ENCODE measurements at places on chromosomes 5 and 9.

- no peak for DNase-seq
These were observed 6.4 kb downstream of the ABLIM3 start for GRCh38 chr5:149147676-149148075.

DNA sequence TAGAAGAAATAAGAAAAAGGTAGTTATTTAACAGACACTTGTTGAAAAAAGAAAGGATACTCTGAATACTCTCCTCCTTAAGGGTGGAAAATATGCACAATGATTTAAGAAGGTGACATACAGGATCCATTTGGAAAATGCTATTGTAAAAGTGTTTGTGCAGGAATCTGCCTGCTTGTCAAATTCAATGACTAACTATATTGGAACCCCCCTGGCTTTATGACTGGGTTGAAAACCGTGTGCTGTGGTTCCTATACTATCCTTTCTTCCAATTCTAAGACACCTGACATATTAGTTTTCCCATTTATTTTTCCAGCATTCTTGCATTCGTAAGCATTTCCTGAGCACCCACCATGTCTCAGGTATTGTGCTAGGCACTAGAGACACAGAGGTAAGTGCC lies 220.0 kb downstream of the GLIS3 start:
- no peak for DNase-seq

DNA sequence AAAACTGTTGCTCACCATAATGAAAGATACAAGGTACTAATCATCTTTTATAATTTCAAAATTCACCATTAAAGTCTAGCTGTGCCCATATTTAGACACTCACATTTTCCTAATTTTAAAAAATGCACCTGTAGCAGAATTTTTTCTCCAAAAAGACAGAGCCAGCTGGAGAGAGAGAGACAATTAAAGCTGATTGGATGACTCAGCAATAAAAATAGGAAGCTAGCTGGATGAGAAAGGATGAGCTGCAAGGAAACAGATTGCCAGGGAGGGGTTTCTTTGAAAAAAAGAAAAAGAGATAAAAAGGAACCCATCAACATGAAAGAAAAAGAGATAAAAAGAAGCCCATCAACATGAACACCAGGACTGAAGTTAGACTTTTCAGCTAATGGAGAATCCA lies 73.8 kb downstream of the HCN1 start:
- DNase-seq, result no peak

DNA sequence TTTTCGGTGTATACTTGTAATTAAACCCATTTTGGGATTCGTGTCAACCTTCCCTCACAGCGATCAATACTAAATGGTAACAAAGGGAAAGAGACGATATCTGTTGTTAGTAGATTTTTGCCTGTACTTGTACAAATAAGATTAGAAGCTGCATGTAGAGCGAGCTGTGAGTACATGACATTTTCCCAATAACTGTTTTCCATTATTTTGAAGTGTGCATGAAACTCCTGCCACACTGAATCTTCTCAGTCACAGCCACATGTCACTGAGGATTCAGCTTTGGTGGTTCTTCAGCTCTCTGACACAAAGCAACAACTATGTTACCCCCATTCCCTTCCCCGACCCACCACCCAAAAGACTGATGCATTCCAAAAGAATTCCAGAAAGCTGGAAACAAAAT lies 685.6 kb downstream of the EFNA5 start:
- DNase-seq, result no peak

- DNase-seq, result no peak
These were observed 353.5 kb upstream of the CDH6 start for GRCh38 chr5:30839956-30840355.

GRCh38 chr5:35198686-35199085 lies 31.6 kb downstream of the PRLR start:
- DNase-seq, result no peak

DNA sequence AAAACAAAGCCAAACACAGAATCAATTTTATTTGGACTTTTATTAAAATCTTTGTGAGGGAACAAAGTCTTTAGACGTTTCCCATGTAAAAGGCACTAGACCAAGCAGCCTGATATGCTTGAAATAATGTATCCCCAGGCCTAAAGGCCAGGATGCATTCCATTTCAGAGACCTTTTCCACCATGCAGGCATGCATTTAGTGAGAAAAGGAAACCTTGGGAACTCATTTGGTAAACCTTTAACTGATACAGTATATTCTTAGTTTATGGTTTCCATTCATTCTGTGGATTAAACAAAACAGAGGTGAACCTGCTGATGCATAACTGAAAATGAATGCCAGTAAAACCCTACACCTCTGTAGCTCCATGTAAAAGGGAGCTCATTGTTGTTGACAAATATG lies 600.0 kb downstream of the NR2F1-AS1 start:
- DNase-seq, result no peak

GRCh38 chr5:33829430-33829829 lies 62.4 kb downstream of the ADAMTS12 start:
- DNase-seq, result no peak

DNA sequence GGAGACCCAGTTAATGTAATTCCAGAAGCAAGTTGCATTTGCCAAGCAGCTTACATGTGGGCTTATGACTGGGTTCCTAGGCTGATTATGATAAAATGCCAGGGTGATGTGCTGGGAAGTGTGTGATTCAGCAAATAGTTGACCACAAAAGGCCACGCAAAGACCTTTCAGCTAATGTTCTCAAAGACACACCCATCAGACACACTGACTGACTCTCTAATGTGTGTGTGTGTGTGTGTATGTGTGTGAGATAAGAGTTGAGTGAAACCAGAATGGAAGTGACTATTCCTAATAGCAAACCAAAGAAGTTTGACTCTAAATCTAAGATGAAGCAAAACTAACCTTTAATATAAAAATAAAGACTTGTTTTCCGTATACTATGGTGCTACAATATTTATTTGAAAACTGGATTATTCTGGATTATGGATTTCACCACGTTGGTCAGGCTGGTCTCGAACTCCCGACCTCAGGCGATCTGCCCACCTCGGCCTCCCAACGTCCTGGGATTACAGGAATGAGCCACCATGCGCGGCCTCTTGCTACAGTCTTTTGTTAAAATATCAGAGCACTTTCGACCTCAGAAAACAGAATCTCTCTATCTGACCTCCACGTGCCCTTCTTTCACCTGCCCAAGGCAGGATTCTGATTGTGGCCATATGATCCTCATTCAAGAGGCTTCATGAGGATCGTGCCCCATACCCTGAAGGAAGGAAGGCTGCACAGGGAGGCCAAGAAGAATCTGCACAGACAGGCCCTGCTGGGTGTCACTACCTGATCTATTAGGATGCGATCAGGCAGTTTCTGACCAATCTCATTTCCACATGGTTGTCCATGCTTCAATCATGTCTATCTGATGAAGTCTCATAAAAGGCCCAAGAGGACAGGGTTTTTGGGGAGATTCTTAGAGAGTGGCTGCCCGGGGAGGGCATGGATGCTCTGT lies 75.6 kb downstream of the USP20 start:
- no peak for DNase-seq

GRCh38 chr9:70352802-70353201 lies 61.7 kb downstream of the KLF9 start:
- no peak for DNase-seq

DNA sequence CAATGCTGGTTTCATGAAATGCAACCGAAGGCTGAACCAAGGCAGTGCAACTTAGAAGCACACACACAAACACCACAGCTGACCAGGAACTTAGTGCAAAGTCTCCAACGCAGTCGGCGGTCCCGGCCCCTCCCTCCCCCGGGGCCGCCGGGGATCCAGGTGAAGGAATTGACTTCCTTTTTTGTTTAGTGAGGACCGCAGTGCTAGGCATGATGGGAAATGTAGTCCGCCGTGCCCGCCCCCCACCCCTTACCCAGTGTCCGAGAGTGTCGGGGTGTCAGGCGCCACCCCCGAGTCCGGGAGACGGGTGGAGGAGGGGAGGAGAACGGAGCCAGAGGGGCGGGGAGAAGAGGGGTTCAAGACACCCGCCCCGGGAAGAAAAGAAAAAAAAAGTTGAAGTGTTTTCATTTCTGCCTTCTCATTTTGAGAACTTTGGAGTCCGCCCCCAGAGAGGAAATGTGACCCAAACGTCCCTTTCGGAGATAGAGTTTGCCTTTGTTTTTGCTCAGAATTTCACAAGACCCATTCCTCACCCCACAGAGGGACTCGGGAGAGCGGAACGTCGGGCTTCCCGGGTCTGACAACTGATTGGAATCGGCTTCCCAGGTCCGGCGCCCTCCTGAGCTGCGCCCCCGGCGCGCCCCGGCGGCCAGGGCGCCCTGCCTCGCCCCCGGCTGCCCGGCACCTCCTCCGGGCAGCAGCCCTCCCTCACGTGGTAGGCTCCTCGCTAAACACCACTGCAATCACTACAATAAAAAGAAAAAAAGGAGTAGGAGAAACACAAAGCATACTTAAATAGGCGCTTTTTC lies 2.0 kb downstream of the IER5L start:
- DNase-seq, result peak; percentile 73

DNA sequence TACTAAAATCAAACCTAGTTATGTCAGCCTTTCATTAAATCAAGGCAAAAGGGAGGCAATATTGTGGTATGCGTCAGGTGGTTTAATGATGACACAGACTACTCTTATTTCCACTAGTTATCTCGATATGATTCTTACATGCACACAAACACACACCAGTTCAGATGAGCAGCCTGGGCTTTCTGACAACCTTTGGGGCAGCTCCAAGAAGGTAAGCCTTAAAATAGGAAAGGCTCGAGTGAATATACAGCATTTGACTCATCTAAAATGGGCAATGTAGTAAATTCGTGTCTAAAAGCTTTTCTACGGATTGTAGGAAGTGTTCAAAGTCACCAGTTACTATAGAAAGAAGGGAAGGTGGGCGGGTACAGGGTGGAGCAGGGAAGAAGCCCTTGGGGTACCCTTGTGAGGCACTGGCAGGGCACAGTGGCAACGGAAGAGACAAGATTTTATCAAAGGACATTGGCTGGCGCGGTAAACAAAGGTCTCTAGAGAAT lies 1.9 kb downstream of the ANKH start:
- DNase-seq, result peak; percentile 76

DNA sequence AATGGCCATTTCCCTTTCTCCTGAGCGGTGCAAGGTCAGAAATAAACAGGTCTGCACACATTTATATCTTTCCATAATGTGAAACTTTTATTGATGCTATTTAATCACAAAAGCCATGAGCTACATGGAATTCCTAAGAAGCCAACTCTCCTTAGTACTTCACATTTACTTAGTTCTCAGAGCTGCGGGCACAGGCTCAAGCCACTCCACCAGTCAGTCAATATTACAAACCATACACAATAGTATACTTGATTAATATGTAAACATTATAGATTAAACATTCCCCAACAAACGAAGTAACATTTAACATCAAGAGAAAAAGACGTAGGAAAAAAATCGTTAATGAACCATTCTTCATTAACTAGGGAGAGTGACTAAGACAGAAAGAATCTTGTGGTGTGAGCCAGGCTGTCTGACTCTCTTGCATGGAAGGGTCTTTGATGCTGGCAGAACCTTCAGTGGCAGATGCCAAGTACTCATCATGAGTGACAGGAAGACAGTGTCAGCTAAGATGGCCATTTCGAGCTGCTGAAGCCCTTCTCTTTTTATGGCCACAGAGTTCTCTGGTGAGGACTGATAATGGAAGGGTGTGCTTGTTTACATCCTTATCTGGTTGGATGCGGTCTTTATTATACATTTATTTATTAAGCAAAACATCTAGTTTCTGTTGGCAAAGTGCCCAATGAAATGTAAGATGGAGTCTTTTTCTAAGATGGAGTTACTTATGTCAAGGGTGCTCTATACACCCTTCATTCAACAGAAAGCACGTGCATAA lies 115.5 kb upstream of the TUT7 start:
- DNase-seq, result no peak

GRCh38 chr5:57508211-57508610 lies 25.6 kb upstream of the ACTBL2 start:
- DNase-seq, result no peak

DNA sequence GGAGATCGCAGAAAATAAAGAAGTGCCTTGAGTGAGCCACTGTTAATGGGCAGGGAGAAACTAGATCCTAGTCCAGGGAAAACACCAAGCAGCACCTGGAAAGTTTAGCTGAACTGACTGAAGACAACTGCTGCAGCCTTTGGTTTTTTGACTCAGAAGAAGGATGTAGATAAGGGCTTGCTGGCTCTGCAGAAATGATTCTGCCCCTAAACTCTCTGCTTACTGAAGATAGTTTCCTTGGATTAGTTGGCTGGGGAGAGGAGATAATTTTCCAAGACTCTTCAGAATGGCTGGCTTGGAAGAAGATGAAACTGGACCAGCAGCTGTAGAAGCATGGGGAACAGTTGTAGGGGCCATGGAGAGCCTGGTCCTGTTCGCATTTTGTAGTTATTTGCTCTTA lies 471.8 kb downstream of the KDM4C start:
- DNase-seq, result no peak

DNA sequence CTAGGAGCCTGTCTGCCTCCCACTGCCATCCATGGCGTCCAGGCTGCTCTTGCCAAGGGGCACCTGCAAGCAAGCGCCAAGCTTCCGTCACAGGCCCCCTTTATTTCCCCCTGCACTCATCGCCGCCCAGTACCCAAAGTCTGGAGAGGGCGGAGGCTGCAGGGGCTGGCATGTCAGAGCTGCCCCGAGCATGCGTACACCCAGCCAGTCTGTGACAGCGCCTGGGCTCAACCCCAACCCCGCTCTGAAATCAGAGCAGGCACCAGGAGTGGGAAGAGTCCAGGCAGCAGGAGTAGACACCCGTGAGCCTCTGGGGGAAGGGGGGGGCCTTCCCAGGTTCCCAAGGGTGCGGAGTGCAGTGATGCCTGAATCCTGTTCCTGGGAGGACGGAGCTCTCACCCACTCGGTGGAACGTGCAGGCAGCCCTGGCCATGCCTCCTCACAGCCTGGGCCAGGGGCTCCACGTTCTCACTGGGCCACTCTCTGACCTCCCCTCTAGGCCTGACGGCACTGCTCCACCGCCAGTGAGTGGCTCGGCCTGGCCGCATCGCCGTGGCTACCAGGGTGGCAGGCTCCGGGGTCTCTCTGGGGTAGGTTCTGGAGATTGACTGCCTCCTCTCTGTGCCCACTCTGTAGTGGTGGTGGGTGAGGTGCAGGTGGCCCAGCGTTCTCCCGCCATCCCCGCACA lies 469.0 kb downstream of the CDH9 start:
- DNase-seq, result no peak

DNA sequence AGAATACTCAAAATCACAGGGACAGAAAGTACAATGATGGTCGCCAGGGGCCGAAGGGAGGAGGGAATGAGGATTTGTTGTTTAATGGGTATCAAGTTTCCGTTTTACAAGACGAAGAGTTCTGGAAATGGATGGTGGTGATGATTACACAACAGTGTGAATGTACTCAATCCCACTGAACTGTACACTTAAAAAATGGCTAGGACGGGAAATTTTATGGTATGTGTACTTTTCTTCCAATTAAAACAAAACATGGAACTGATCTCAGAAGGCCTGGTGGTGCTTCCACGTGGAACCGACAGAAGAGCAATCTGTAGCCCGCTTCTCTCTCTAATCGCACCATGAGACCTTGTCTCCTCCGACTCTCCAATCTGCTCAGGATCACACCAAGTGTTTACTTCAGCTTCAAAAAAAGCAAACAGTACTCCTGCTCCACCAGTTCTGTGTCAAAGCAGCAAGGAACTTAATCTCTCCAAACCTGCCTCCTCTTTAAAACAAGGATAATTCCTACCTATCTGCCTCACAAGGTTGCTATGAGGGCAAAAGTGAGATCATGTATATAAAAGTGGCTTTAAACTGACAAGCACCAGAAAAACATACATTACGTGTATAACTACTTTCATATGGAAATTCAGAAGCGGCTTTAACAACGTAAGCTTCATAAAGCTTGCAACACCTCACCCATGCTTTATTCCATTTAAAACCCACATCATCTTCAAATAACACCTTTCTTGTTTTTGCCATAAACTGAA lies 2.1 kb downstream of the ECPAS start:
- DNase-seq, result no peak
